ENCODE measurements at places on chromosomes 16 and 17.

DNA sequence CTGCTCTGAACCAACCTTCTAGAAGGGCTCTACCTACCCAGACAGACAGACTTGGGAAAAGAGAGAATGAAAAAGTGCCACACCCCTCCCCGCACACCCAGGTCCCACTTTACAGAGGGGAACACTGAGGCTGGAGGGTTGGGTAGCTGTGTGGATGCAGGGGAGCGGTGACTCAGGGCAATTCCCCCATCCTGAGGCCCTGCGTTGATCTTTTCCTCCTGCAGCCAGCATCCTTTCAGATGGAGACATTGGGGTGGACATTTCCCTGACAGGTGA is 10.0 kb downstream of the CETP start:
- no peak for DNase-seq

DNA sequence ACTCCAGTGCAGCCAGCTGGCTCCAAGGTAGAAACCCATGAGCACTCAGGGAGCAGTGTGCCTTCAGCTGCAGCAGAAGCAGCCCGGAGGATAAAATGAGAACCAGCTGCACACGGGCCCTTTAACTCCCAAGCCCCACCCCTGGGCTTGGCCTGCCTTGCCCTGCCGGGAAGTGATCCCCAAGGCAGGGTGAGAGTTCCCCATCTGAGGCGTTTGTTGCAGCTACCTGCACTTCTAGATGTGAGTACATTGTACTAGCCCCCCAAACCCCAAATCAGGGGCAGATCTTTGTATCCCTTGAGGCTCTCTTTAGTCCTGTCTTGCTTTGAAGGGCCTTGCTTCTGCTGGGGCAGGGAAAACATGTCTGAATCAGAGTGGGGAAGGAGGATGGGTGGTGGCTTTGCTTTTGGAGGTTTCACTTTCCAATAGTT is at the start of gene MVP:
MVP (plus strand) TSS at position 192 of the 431 bp plus-strand sequence. CDS start 10,088 bp downstream, outside the sequence.
- DNase-seq: no peak

DNA sequence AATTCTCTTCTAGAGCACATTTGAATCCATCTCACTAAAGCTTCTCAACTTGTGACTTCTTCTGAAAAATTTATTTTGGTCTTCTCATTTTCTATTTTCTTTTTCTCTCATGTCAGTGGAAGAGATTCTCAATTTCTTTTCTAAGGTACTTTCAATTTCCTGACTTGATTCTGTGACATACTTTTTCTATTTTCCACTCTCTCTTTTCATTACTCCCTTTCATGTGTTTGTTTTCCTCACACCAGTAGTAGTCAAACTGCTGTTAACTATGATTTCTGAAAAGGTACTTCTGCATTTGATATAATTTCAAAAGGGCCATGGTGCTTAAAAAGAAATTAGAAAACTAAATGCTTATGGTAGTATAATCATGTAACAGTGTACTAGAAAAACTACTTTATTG is 41.9 kb downstream of the NFAT5 start:
- no peak for DNase-seq

DNA sequence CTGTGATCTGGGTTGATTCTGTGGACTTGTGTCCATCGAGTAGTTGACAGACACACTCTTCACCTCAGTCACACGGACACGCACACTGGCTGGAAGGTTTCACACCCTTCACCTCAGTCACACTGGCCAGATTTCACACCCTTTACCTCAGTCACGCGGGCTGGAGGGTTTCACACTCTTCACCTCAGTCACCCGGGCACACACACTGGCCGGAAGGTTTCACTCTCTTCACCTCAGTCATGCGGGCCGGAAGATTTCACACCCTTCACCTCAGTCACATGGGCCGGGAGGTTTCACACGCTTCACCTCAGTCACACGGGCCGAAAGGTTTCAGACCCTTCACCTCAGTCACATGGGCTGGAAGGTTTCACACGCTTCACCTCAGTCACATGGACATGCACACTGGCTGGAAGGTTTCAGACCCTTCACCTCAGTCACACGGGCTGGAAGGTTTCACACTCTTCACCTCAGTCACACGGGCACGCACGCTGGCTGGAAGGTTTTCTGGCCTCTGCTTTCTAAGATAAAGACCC is 96.2 kb downstream of the PGS1 start:
- DNase-seq: no peak

DNA sequence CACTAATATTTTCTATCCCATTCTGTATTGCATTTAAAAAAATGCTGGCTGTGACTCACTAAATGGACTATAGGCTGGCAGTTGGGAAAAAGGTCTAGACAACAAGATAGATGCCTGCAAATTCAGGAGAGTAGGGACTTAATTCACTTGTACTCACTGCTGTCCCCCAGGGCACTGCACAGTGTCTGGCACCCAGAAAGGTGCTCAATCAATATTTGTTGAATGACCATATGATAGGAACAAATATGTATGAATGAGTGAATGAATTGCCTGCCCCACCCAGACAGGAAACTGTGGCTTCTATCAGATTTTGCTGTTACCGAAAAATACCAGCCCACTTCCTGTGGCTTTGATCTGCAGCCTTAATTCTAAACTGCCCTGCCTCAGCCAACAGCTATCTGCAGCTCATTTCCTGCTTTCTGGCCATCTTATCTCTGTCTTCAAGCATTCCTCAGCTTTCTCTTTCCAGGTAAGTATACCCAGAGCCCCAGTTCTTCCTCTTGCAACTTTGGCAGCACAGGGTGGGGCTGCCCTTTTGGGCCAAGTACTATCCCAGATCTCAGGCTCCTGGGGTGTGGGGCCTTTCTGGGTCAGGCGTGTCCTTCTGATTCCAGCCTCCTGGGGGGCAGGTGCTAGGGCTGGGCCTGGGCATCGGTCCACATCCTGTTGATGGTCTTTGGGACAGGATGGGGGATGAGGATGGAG is 15.3 kb upstream of the TNS4 start:
- no peak for DNase-seq

DNA sequence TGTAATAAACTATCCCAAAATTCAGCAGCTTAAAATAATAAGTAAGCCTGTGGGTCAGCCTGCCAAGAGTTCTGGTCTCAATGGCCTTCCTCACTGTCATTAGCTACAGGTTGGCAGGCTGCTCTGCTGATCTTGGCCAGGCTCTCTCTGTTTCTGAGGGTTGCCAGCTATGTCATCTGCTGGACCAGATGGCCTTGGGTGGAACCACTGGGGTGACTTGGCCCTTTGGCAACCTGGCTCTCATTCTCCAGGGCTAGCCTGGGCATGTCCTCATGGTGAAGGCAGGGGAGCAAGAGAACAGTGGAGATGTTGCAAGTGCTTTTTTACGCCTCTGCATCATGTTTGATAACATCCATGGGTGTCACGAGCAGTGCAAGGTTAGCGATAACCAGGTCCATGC is 13.9 kb downstream of the ITGAM start:
- DNase-seq: no peak

Data from iPS-NIHi11 (cell line).